ENCODE measurements at places on chromosomes 1 and 21. TPM values are rescaled to one million over a fixed set of nuclear protein-coding genes. Genes with fewer than 3 reads are reported as not detected.

Gene AP4B1
- total RNA-seq, result 11.7 TPM

Gene SYNJ1
- 13.2 TPM for total RNA-seq

Gene KISS1
- not detected for total RNA-seq

Gene C1orf141
- not detected for total RNA-seq

Gene EVI5
- 54.2 TPM for total RNA-seq

Gene IRF6
- 4.1 TPM for total RNA-seq

Gene WNT3A
- total RNA-seq, result not detected

Gene CYP4A11
- not detected for total RNA-seq

Gene FAM3B
- total RNA-seq, result not detected

Gene LAD1
- total RNA-seq, result not detected
